ENCODE measurements at places on chromosomes 2 and 18. TPM values are rescaled to one million over a fixed set of nuclear protein-coding genes. Genes with fewer than 3 reads are reported as not detected.

DNA sequence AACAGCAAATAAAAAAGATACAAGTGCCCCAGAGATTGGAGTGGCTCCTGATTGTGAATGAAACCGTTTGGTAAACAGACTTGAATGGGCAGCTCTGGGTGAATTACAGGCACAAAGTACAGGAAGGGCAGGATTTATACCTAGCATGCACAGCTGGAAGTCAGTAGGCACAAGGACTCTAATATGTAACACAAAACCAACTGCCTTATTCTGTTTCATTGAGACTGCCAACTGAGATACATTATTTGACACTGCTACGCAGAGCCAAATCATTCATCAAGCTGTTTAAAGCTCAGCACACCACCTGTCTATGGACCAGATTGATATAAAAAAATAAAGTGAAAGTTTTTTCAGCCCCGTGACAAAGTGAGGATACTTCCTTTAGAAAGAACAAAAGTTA is 541.2 kb downstream of the NUP35 start:
- H3K4me1 ChIP-seq: no peaks in the 10 kb centered on the region
- H3K27ac ChIP-seq: no peak overlapping the region
- H3K27me3 ChIP-seq: no peaks in the 10 kb centered on the region
- DNase-seq: no peak
- H3K36me3 ChIP-seq: no peaks in the 10 kb centered on the region

The ANKRD62 gene
- total RNA-seq: not detected

The BUB1 gene
- 16.3 TPM for total RNA-seq

The SP100 gene
- 75.8 TPM for total RNA-seq

The POTEI gene
- total RNA-seq: not detected

DNA sequence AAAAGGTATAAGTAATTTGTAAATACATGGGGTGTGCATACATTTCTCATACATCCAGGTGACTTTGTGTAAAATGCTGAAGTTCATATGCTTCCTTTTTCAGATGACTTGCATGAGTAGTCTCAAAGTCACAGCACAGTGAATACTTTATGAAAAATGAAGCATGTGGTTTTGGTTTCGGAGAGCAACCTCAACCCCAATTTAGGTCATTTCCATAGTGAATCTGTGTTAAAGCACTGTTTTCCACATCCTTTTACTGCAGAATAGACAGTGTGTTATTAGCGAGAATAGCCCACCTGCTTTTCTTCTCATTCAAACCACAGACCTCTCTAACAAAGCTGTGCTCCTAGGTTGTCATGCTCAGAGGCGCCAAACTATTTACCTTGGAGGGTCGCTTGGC is 204.4 kb upstream of the RASGRP3 start:
- peak overlapping the region; percentile 19 for H3K27ac ChIP-seq
- DNase-seq: peak; percentile 70
- peaks cover 18% of the 10 kb centered on the region for H3K36me3 ChIP-seq
- H3K4me3 ChIP-seq: no peak overlapping the region

DNA sequence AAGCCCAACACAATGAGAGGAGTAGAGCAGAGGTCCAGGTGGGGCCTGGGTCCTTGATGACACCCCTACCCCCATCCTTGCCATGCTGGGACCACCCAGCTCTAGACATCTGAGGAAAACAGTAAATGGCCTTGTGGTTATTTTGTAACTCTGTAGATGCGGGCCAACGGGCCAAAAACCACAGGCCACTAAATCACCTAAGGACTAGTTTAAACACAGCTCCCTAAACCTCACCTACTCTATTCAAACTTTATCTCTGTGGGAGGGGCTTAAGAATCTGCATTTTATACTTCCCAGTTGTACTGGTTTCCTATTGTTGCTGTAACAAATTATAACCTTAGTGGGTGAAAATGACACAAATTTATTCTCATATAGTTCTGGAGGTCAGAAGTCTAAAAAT is 19.0 kb upstream of the SERTAD2 start:
- H3K36me3 ChIP-seq: no peaks in the 10 kb centered on the region
- H3K27ac ChIP-seq: no peak overlapping the region
- no peak overlapping the region for H3K4me3 ChIP-seq
- H3K4me1 ChIP-seq: peaks cover 12% of the 10 kb centered on the region
- DNase-seq: no peak
- H3K27me3 ChIP-seq: no peaks in the 10 kb centered on the region

DNA sequence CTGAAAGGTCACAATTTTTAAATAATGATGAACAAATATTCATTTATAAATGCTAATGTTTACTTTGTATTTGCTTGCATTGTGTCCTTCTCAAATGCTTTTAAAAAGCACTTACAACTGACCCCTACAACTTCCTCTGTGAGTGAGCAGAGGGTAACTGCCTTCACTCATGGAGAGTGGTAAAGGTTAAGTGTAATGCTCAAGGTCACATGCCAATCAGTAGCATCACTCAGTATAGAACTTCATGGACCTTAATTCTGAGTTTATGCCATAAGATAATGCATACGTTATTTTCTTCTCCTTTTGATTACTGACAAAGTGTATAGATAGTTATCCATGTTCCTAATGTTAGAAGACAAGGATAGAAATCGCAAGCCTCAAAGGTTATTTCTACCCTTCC is 91.8 kb upstream of the SERTAD2 start:
- H3K27me3 ChIP-seq: no peaks in the 10 kb centered on the region
- no peak overlapping the region for H3K4me3 ChIP-seq
- DNase-seq: no peak
- no peak overlapping the region for H3K27ac ChIP-seq
- H3K4me1 ChIP-seq: peaks cover 24% of the 10 kb centered on the region

DNA sequence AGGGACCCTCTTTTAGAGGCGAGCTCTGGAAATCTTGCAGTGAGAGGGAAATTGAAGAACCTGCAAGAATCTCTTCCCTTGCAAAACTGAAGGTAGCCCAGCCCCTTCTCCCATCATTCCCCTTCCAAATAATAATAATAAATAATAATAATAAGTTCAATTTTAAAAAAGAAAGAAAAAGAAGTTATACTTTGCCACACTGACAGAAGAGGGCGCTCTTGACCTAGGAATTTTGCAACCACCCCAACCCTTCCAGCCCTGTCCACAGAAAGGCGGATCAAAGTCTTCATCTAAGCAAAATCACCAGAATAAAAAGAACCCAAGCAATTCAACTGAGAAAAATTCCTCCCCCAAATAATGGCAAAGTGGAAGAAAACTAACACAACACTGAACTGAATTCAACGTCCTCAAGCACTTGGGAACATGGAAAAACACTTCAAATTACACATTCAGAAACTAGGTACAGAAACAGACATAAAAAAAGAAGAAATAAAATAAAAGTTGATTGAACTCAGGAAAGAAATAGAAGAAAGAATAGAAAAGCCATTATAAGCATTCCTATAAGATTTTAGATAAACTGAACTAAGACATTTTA is 98.9 kb upstream of the GLS start:
- H3K4me3 ChIP-seq: no peak overlapping the region
- no peaks in the 10 kb centered on the region for H3K36me3 ChIP-seq
- DNase-seq: peak; percentile 79
- no peaks in the 10 kb centered on the region for H3K27me3 ChIP-seq

The EN1 gene
- 7.0 TPM for total RNA-seq

The BOLL gene
- total RNA-seq: not detected

GRCh38 chr2:165435611-165436010 is 33.9 kb upstream of the CSRNP3 start:
- no peaks in the 10 kb centered on the region for H3K36me3 ChIP-seq
- no peak overlapping the region for H3K4me3 ChIP-seq
- H3K27me3 ChIP-seq: no peaks in the 10 kb centered on the region

- no peaks in the 10 kb centered on the region for H3K4me1 ChIP-seq
- H3K36me3 ChIP-seq: no peaks in the 10 kb centered on the region
- H3K27ac ChIP-seq: no peak overlapping the region
- DNase-seq: peak; percentile 8
These were observed 54.8 kb downstream of the ATP9B start for GRCh38 chr18:79123948-79124347.

The TFCP2L1 gene
- total RNA-seq: not detected

DNA sequence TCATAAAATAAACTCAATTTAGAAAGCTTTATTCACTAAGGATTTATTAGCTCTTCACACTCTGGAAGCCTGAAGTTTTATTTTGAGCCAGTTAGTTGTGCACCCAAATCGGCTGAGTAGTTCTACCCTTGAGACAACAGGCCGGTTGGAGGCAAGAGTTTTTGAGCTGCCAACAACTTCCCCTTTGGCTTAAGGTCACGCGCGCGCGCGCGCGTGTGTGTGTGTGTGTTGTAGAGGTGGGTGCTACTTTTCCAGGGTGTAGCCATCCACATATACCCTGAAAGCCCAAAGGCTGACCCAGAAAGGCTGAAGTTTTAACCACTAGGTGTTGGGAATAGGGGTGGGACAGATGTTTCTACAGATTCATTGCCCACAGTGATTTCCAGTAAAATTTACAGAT is 150.2 kb upstream of the LHCGR start:
- no peak overlapping the region for H3K27ac ChIP-seq
- no peaks in the 10 kb centered on the region for H3K36me3 ChIP-seq
- DNase-seq: no peak
- H3K4me3 ChIP-seq: no peak overlapping the region

All from GM23248 (cell line).